ENCODE measurements at places on chromosomes 6 and 20.

DNA sequence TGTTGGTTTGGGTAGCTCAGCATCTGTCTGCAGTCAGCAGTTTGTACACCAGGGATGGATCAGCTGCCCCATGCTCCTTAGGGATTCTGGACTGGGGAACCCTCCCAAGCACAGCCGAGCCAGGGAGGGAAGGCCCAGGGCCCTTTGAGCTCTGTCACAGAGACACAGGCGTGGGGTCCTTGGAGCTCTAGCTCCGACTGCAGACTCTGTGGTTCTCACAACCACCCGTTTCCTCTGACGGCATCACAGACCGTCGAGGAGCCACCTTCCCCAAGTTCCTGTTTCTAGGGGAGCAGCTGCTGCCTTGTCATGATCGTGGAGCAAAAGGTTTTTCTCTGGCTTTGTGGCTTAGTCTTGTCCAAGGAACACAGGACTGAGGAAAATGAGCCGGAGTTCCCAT, at the start of gene SLA2:
TSS of gene SLA2 (minus strand) at position 199 of the 400 bp plus-strand sequence. CDS start 4,861 bp downstream, outside the sequence.
- peak; percentile 72 for DNase-seq

- no peak for DNase-seq
Observed at GRCh38 chr6:2447318-2447920, 202.0 kb upstream of the GMDS start.

GRCh38 chr20:23071398-23071797, 14.7 kb downstream of the CD93 start:
- DNase-seq, result no peak

GRCh38 chr6:11143394-11144371, 32.2 kb upstream of the ERVFRD-1 start:
- DNase-seq, result peak; percentile 17

- no peak for DNase-seq
Observed at GRCh38 chr6:158071121-158072082, 89.7 kb downstream of the SYNJ2 start.

- no peak for DNase-seq
Observed at GRCh38 chr6:90021711-90022110, 127.4 kb downstream of the GJA10 start.

- no peak for DNase-seq
Observed at GRCh38 chr6:48641544-48641943, 530.5 kb upstream of the PTCHD4 start.

- DNase-seq, result no peak
Observed at GRCh38 chr6:8047541-8048292, 16.5 kb downstream of the BLOC1S5 start.

- no peak for DNase-seq
Observed at GRCh38 chr6:56652231-56652630, 9.5 kb upstream of the DST start.

- DNase-seq, result no peak
Observed at GRCh38 chr6:46651816-46652215, 802 bp downstream of the CYP39A1 start.

DNA sequence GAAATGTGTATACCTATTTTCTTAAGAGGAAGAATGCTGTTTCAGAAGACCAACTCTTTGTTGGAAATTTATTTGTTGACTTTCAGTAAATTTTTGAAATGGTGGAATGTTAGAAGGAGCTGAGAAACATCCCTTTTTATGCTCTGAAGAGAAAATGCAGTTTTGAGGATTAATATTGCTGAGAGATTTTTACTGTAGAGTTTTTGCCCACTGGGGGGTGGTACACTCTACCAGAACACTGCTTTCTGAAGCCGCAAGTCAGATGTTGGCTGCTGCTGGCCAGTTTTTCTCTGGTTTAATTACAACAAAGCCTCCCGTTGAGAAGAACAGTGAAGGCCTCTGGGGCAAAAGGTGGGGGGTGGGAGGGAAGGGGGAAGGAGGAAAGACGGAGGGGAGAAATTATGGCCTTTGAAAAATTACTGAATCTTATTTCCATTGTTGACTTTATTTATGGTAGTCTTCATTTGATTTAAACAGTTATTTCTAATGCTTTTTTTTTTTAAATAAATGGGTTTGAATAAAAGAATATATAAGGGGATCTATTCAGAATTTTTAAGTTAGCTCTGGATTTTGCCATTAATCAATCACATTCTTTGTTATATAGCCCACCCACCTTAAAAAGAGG, 3.0 kb downstream of the FLRT3 start:
- no peak for DNase-seq

- DNase-seq, result no peak
Observed at GRCh38 chr6:36319436-36319762, 17.3 kb downstream of the BNIP5 start.

GRCh38 chr20:50580016-50580747, 70.0 kb downstream of the PTPN1 start:
- peak; percentile 70 for DNase-seq

- DNase-seq, result no peak
Observed at GRCh38 chr6:130517444-130517931, 151.7 kb downstream of the TMEM200A start.

- no peak for DNase-seq
Observed at GRCh38 chr20:5357946-5358345, 41.2 kb upstream of the PROKR2 start.

GRCh38 chr6:169885131-169885530, 133.7 kb downstream of the ERMARD start:
- DNase-seq, result no peak

GRCh38 chr6:119124079-119124824, 45.8 kb upstream of the FAM184A start:
- DNase-seq, result no peak

- DNase-seq, result no peak
Observed at GRCh38 chr6:155256122-155256795, 7.6 kb upstream of the CLDN20 start.

DNA sequence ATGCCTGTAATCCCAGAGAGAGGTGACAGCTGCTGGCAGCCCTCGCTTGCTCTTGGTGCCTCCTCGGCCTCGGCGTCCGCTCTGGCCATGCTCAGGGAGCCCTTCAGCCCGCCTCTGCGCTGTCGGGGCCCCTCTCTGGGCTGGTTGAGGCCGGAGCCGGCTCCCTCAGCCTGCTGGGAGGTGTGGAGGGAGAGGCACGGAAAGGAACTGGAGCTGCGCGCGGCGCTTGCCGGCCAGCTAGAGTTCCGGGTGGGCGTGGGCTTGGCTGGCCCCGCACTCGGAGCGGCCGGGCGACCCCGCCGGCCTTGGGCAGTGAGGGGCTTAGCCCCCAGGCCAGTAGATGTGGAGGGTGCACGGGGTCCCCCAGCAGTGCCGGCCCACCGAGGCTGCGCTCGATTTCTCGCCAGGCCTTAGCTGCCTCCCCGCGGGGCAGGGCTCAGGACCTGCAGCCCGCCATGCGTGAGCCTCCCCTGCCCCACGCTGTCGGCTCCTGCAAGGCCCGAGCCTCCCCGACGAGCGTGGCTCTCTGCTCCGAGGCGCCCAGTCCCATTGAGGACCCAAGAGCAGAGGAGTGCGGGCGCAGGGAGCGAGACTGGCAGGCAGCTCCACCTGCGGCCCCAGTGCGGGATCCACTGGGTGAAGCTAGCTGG, 34.6 kb downstream of the C6orf52 start:
- DNase-seq, result no peak

- no peak for DNase-seq
Observed at GRCh38 chr6:17457405-17457804, 64.0 kb downstream of the CAP2 start.

GRCh38 chr6:89734526-89734925, 85.1 kb downstream of the MDN1 start:
- no peak for DNase-seq

- DNase-seq, result no peak
Observed at GRCh38 chr6:37204014-37204751, 34.2 kb downstream of the PIM1 start.

DNA sequence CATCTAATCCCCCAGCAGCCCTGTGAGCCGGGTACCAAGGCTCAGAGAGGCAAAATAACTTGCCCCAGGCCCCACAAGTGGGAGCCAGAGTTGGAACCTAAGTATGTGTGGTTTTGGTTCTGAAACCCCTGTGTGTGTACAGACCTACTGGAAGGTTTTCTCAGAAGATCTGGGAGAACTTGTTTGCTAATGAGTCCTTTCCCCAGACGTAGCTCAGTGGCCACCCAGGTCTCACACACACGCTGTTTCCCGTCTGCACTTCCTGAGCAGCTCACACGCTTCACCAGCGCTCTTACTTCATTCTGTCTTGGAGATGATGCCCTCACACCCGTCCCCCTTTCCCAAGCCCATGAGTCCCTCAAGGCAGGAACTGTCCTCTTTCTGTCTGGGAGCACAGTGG, 8.2 kb downstream of the CCN5 start:
- DNase-seq, result no peak

DNA sequence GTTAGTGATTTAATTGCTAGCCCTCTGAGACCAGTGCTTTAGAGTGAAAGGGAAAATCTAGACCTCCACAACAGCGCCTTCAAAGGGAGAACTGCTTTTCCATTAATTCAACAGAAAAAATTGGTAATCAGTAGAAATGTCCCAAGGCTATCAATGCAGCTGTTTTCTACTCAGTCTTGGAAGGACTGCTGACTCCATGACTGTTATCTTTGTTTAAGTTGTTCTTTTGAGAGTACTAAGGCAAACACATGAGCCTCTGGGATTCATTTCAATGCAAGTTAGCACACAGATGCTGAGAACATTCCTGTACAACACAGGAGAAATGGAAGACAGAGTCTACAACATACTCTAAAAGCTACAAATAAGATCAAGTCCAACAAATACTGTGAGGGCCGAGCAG, 301.7 kb upstream of the PTCHD4 start:
- no peak for DNase-seq

- no peak for DNase-seq
Observed at GRCh38 chr6:167984876-167985604, 12.4 kb upstream of the KIF25 start.

DNA sequence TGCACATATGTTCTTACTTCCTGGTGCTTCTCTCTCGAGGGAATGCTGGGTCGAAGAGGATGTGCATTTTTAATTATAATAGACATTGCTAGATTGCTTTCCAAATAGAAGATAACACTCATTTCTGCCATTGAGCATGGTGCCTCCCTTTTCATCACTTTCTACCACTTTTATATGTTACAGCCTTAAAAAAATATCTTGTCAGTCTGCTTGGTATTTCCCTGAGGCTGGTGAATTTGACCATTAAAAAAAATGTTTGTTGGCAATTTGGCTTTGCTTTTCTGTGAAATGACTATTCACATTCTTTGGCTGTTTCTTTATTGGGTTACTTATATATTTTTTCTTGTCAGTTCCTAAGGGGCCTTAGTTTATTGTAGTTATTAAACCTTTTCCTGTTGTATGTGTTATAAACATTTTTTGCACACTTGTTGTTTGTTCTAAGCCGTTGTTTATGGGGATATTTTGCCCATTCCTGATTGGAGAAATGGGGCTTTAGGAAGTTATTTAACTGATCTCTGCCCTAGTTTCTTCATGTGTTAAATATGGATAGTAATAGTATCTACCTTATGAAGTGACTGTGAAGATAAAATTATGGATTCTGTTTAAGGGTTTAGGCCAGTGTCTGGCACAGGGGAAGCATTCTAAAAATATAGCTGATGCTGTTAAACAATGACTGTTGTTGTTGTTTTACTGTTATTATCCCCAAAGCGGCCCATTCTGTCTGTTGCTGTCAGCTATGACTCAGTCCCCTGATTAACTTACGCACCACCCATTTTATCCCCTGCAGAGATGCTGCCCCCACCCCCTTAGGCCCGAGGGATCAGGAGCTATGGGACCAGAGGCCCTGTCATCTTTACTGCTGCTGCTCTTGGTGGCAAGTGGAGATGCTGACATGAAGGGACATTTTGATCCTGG, 3.8 kb downstream of the DDR1 start:
- no peak for DNase-seq

DNA sequence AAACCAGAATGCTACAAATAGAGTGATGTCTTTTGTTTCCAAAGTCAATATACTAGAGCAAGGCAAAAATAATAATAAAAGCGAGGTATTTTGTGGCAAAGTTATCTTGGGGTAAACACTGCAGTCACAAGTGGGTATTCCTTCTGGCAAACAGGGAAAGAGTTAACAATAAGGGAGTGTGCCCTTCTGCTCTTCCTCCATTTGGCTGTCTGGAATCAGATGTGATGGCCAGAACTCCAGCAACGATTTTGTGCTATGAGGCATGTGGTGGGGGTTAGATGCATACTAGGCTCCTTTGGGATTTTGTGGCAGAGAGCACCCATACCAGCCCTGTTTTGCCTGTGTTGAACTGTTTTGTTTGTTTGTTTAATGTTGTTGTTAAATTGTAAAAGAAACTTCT, 2.4 kb upstream of the SLC52A3 start:
- no peak for DNase-seq

DNA sequence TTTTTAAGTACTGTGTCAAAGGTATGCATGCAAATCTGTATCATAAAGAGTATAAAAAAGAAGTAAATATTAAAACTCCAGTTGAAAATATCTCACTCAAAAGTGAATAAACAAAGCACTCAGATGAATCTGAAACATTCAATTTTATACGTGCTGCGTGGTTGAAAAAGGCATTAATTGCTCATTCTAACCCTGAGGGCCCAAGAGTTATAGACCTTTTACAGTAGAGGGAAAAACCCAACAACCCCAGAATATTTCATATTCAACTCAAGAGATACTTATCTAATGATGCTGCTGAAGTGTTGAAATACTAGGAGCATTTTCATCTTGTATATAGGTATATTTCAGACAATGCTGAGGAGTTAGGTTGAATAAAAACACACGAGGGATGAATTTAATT, 862.8 kb upstream of the CITED2 start:
- DNase-seq, result no peak

- DNase-seq, result no peak
Observed at GRCh38 chr6:168124921-168125320, 45.9 kb upstream of the FRMD1 start.

- no peak for DNase-seq
Observed at GRCh38 chr20:10185741-10186558, 32.7 kb upstream of the SNAP25 start.

DNA sequence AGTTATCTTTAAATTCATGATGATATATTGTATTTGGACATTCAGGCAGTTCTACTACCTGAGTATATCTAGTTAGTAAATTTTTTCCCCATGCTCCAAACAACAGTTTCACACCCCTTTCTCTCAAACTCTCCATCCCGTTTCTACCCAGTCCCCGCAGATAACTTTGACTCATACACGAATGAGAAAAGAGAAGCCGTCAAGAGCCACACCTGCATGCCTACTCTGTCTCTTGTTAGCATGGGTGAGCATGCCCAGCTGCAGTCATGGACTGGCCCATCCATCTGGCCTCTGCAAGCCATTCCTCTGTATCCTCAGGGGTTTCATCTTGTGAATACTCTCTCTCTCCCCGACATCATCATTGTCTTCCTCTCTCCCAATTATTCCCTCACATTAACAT, 41.5 kb downstream of the MYB start:
- DNase-seq, result no peak

DNA sequence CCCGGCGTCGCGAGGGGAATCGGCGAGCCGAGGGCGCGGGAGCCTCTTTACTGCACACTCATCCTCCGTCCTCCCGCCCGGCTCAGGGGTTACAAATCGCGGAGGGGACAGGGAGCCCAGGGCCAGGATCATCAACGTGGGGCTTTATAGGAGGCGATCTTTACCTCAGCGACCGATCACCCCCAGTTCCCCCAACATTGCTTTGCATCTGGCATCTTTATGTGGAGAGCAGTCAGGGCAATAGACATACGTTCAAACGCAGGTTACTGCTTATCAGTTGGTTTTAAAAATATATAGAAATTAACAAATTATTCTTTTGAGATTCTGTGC, 634 bp downstream of the HSF2 start:
- no peak for DNase-seq

All from stimulated activated naive CD8-positive, alpha-beta T cell treated with anti-CD3 and anti-CD28 coated beads, Interleukin-15, Interleukin-2, amounts not matched to agents 100 U/mL and 50 U/mL, for 24 hours (primary cell).